NCI-H226 (cell line): ENCODE measurements at places on chromosomes 13 and 19.
A peak's percentile ranks its signal among the peaks of the same experiment; 100 is the strongest.

DNA sequence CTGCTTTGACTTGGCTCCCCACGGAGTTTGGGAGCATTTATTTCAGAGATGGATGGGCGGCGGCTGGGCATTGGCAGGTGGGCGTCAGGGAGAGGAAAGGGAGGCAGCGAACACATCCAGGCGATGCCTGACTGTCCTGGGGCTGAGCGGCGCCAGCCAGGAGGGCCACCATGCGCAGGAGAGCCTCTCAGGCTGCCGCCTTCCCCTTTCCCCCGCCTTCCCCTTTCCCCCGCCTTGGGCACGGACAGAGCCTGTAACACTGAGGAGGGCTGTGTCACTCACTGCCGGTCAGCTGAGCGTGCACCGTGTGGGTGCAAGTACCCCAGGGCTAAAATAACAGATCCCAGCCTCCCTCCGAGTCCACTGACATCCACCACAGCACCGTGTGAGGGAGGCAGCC, 11.4 kb downstream of the MCF2L start:
- DNase-seq: no peak

DNA sequence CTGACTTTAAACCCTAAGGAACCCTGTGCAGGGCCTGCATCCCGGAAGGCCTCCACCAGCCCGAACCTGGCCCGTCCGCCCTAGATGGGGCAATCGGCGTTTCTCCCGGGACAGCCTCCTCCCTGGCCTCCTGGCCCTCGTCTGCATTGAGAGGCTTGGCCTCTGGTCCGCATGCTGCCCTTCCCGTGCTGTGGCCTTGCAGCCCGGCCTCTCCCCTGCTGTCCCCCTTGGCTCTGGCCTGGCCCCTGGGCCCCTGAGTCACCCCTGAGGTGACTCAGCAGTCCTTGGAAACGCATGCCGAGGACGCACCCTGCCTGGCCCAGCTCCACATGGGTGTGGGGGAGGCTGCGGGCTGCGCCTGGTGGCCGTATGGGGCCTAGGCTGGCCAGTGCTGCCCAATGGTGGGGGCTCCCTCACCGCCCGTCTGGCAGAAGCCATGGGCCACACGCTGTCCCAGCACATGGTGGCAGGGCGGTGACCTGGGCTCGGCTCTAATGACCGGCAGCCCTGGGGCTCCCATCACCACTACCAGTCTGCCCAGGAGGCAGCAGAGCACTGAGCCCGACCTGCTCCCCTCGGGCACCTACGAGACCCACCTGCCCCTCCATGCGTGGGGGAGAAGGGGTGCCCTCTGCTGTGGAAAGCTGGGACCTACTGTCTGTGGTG, 25.7 kb downstream of the SH3GL1 start:
- DNase-seq: peak; percentile 76

DNA sequence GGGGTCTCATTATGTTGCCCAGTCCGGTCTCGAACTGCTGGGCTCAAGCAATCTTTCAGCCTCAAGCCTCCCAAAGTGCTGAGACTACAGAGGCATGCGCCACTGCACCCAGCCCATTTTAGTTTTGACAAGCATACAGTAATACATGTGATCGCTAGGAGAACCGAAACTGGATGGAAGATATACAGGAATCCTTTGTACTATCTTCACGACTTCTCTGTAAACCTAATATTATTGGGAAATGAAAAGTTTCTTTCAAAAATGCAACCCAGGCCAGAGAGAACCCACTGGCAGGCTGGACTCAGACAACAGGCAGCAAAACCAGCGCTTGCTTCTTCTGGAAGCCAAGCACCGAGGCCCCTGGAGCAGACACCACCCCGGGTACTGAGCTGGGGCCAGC, 9.4 kb downstream of the C19orf12 start:
- DNase-seq: no peak

DNA sequence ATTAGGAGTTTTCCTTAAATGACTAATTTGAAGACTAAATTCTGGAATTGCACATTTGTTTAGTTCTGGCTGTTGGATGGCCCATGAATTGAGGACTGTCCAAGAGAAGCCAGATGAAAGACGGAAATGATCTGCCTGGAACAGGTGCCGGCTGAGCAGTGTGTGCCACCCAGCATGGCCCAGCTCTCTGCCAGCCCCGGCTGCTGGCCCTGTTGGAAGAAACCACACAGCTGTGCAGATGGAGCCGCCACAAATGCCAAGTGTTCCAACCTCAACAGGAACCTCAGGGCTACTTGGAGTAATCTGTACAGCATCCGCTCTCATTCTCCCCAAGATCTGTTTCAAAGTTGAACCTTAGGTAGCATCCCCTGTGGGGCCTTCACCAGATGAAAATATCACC, 67.0 kb upstream of the STARD13 start:
- no peak for DNase-seq

GRCh38 chr13:59906413-59907049, 257.2 kb downstream of the DIAPH3 start:
- no peak for DNase-seq

GRCh38 chr19:958967-959855, 24.9 kb upstream of the WDR18 start:
- peak; percentile 71 for DNase-seq

GRCh38 chr13:40446365-40446764, 220.1 kb downstream of the FOXO1 start:
- DNase-seq: no peak

DNA sequence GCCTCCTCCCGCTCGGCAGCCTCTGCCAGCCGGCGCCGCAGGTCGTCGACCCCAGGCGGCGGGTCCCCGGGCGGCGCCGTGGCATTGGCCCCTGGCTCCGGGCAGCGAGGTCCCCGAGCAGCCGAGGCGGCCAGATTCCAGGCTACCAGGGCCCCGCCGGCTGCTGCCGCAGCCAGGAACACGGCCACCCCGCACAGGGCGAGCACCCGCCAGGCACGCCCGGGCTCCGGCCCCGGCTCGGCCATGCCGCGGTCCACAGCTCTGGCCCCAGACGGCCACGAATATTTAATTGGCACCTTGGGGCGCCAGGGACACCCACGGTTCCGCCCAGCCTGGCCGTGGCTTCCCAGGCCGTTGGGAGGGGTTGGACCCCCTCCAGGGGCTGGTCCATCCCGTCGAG, at the start of gene CCDC194:
Gene CCDC194 (minus strand): TSS at position 283 of the 400 bp plus-strand sequence. CDS start 38 bp downstream, at position 245.
- DNase-seq: no peak

DNA sequence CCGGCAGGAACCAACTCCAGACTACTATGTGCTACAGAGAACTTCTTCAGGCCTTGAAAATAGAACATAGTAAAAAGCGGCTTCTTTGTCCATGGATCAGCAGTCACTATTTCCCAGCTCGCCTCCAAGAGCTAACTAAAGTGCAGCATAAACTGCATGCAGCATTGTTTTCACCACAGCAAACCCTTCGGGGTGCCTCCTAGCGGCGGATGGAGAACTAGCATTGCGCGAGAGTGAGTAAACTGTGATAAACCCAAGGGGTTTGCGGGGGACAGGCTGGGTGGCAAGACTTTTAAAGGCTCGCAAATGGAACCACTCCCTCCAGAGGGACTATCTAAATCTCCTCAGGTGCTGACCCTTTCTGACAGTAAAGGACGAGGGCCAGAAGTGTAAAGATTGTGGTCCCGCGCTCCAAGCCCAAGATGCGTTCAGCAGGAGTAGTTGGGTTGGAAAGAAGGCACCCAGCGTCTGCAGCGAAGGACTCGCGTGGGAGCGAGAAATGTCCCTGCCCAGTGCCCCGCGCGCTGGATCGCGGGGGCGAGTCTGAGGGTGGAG, 21.5 kb upstream of the SGCG start:
- DNase-seq: no peak

DNA sequence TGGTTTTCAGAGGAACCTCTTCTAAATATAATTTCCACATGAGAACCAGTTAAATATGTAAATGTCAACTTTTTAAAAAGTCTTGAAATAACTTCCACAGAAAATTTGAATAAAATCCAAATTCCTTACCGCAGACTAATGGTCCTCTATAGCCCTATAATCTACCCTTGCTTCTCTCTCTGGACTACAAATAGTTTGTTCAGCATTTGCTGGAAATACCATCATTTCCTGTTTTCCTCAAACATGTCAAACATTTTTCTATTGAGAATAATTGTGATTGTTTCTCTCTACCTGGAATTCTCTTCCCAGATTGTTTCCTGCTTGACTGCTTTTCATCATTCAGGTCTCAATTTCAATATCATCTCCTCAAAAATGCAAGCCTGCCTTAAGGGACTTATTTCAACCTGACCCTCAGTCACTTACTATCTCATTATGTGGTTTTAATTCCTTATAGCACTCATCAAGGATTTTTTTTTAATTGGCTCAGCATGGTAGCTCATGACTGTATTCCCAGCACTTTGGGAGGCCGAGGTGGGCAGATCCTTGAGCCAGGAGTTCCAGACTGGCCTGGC, 898.9 kb upstream of the MIR17HG start:
- peak; percentile 55 for DNase-seq

GRCh38 chr13:24683838-24684599, 3.8 kb downstream of the ATP12A start:
- DNase-seq: no peak

DNA sequence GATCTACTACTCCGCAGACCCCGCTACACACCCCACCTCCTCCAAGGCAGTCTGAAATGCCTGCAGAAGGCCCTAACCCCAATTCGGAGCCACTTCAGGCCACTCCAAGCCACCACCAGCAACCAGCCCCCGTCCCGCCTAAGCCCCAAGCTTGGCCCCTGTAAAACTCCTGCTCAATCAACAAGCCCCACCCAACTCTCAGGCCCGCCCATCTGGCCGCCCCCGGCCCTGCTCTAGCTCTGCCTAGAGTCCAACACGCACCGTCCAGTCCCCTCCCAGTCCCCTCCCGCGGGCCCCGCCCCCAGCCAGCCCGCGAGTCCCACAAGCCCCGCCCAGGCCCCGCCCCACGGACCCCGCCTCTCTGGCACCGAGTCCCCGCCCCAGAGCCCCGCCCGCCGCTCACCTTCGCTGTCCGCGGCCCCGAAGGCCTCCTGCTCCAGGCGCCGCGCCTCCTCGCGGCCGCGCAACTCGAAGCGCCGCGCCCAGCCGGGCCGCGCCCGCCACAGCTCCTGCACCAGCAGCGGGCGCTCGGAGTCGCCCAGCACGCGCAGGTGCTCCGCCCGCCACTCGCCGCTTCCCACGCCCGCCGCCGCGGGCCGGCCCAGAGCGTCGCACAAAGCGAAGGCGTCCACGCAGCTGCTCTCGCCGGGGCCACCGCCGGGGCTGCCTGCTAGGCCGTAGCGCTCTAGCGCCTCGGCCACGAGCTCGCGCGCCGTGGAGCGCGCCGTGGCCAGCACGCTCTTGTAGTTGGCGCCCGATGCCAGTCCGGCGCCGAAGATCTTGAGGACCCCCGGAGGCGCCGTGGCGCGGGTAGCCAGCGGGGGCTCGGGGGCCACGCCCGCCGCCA, 1.6 kb downstream of the RASIP1 start:
- peak; percentile 85 for DNase-seq

GRCh38 chr13:76289558-76289957, 596.6 kb downstream of the KCTD12 start:
- no peak for DNase-seq

GRCh38 chr13:37134411-37135041, 29.1 kb upstream of the CSNK1A1L start:
- peak; percentile 78 for DNase-seq

- peak; percentile 87 for DNase-seq
Observed at GRCh38 chr13:101474419-101474957, 22.0 kb downstream of the ITGBL1 start.

- DNase-seq: no peak
Observed at GRCh38 chr19:49441960-49442350, 628 bp upstream of the SLC17A7 start.

- no peak for DNase-seq
Observed at GRCh38 chr13:28653111-28653510, 5.8 kb upstream of the POMP start.

DNA sequence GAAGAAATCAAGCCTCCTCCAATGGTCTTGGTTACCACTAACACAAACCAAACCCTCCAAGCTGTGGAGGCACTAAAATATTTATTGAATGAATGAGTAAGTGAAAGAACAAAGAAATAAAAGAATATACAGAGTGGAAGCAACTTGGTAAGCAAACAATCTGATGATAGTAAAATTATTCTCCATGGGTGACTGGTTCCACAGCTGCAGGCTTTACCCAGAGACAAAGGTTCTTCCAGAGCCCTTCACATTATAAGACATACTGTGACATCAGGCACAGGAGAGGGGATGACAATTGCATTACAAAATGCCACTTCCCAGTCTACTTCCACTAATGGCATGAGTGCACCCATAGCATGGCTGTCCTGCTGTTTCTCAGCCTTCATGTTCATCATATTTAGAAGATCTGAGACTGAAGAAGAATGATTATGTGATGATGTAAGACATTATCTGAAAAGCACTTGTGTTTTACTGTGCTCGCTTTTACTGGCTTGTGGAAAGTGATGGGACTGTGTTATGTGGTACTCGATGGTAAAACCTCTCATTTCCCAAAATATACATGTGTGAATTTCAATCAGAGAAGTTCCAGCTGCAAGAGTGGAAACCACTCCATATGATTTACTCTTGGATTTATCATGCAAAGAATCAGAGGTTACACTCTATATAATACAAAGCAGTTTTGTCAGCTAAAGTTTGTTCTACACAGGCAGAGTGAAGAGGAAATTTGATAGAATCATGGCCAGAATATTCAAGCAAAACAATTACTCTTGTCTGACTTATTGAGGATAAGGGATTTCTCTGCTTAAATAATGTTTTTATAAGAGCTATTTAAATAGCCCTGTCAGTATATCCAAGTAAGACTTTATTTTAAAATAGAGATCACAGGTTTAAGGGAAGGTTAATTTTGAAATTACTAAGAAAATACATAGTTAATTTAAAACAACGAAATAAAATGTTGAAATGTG, 220.2 kb upstream of the NBEA start:
- DNase-seq: no peak

DNA sequence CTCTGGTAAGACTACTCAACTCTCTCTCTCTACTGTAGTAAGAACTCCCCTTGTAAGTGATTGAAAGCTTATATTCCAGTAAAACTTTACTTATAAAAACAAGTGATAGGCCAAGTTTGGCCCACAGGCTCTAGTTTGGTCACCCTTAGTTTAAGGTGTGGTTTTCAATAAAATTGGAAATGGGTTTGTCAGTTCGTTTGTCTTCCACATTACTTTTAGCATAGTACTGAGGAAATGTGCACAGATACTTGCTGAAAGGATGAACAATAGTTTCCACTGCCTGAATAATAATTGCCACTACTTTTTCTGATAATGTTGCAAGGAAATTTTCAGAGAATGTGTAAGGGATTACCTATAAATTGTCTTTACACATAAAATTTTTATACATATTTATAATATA, 54.5 kb downstream of the LMO7 start:
- no peak for DNase-seq
